ENCODE measurements at places on chromosomes 12 and 14. TPM values are rescaled to one million over a fixed set of nuclear protein-coding genes. Genes with fewer than 3 reads are reported as not detected.

GRCh38 chr14:100965296-100965695 is 61.8 kb upstream of the RTL1 start:
- no peak for DNase-seq

- no peak for DNase-seq
These were observed 12.8 kb upstream of the PALS1 start for GRCh38 chr14:67228325-67228984.

DNA sequence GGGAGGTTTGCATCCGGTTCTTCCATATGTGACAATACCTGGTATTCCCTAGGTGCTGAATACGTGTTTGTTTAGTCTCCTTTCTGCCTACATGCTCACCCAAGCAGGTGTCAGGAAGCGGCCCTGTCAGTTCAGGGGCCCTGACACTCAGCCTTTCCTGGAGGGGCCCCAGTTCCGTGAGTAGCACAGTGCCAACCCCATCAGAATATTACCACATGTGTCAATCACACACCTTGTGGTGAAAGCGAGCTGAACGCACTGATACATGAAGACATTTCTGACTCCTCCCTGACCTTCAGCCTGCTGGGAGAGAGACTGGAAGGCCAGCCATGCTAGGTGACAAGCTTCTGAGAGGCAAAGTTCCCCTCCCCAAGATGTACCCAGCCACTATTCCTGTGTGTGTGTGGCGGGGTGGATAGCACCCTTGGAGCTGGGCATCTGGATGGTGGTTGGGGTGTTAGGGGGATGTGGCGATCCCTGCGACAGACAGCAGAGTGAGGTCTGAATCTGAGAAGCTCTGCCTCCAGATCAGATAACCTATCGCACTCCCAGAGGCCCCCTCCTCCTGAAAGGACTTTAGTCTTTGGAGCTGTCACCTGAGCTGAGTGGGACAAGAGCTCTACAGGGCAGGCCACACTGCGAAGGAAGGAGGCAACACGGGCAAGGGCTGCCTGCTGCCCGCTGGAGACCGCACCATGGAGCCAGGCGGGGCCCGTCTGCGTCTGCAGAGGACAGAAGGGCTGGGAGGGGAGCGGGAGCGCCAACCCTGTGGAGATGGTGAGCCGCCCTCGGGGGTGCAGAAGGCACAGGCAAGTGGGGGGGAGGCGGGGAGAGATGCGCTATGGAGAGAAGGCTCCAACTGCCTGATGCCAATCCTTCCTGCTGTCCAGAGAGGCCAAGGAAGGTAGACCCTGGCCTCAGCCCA is at the start of gene SOAT2:
TSS of gene SOAT2 (plus strand) at position 604 of the 925 bp plus-strand sequence. CDS start at position 696, 92 bp downstream.
- no peak for DNase-seq

- no peak for DNase-seq
These were observed 7.8 kb downstream of the HOXC5 start for GRCh38 chr12:54040648-54041047.

DNA sequence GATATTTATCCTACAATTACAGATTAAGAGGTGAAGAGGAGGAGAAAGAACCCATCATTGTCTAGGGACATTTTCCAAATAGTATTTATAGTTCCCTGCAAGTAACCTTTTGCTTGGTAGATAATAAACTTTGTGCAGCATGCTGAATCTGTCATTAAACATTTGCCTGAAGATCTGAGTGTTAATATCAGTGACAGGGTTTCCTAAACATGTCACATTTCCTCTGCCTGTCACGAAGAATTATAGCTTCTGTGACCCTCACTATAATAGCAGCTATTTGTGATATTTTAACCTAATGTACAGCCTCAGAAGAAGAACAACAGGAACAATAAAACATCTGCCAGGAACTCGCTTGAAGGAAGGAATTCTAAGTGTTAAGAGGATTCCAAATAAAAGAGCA is 350.3 kb downstream of the GXYLT1 start:
- DNase-seq: no peak

- no peak for DNase-seq
These were observed 233.3 kb downstream of the CCDC59 start for GRCh38 chr12:82124711-82125380.

GRCh38 chr12:1933342-1934051 is 15.0 kb upstream of the CACNA2D4 start:
- no peak for DNase-seq

DNA sequence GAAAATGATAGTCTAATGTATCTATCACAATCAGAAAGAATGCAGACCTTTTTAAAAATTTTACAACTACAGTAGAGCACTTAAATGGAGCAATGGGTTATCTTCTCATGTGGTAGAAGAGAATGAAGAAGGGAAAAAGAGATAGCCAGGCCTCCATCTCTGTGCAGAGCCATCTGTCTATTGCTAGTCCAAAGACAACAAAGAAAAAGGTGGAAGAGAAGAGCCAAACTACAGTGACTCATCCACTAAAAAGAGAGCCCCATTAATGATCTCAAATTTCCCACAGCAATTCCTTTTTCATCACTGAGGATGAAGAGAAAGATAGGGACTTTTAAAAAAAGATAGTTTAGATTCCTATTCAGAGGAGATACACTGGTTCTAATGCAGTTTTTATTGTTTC is 232.9 kb downstream of the ATXN7L3B start:
- DNase-seq: no peak

DNA sequence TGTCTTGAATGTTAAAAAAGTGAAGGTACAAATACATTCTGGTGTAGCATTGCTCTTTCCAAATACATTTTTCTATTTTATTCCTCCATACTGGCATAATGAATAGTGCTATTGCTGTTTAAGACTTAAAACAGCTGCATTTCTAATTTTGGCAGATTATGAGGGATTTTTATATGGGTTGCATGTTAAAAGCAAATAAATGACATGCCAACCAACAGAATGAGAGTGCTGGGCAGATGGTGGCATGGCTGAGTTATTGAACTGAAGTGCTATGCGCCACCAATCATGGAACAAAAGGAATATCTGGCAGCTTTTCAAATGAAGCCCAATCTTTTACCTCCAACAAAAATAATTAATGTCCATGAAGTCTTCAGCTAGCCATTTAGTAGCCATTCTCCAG is 215.0 kb downstream of the PRKD1 start:
- DNase-seq: no peak

The MYBPC1 gene
- 3,952 TPM for polyA plus RNA-seq

All from forelimb muscle (tissue), 1 donor.